T-helper 17 cell (primary cell): ENCODE measurements at places on chromosomes 7 and 10. TPM values are rescaled to one million over a fixed set of nuclear protein-coding genes. Genes with fewer than 3 reads are reported as not detected.

The GPNMB gene
- not detected for total RNA-seq

DNA sequence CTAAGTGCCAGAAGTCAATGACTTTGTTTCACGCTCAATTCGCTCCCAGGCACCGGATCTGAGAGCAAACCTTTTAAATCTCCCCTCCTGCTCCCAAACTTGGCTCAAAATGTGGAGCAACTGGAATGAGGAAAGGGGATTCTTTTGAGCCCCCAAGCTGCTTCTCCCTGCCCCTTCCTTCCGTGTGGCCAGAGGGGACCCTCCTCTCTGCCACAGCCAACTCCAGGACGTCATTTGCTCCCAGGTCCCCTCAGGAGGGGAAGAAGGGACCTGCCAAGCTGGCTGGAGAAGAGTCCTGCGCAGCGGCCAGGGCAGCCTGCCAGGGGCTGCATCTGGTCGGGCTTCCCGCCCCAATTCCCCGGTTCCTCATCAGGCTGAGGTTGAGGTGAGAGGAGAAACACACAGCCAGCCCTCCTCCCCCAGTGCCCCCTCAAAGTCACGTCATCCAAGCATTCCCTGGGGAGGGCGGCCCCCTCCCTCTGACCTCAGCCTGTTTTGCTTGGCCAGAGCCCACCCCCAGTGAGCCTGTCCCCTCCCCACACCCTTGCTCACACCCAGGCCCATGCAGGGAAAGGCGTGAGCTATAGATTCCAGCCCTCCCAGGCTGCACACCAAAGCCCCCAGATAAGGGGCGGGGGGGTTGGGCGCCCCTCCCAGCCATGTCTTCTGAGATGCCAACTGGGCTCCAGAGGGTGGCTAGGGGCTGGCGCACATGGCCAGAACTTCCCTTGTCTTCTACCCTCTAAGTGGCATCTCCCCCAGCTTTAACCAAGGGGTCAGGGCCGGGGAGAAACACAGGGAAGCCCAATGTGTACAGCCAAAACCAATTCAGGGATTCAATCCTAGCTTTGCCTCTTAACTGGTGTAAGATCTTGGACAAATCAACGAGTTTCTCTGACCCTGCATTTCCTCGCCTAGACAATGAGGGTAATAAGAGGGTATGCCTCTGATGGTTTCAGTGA lies 35.0 kb downstream of the SH3PXD2A start:
- H3K4me3 ChIP-seq = no peak overlapping the region
- H3K27ac ChIP-seq = no peak overlapping the region

The PRKG1 gene
- 4.1 TPM for total RNA-seq

- H3K4me1 ChIP-seq = peaks cover 6% of the 10 kb centered on the region
- DNase-seq = no peak
- H3K4me3 ChIP-seq = no peak overlapping the region
- H3K27ac ChIP-seq = no peak overlapping the region
- H3K36me3 ChIP-seq = no peaks in the 10 kb centered on the region
- H3K27me3 ChIP-seq = no peaks in the 10 kb centered on the region
Measured at GRCh38 chr7:33243319-33243881, 114.0 kb downstream of the BBS9 start.

The CRYGN gene
- total RNA-seq = 0.99 TPM

- H3K36me3 ChIP-seq = no peaks in the 10 kb centered on the region
- no peaks in the 10 kb centered on the region for H3K4me1 ChIP-seq
Measured at GRCh38 chr10:36676321-36676720, 449.1 kb upstream of the ANKRD30A start.

GRCh38 chr10:127194111-127194510 lies 2.3 kb downstream of the INSYN2A start:
- DNase-seq = no peak
- H3K36me3 ChIP-seq = no peaks in the 10 kb centered on the region
- peaks cover 40% of the 10 kb centered on the region for H3K27me3 ChIP-seq
- no peak overlapping the region for H3K4me3 ChIP-seq

DNA sequence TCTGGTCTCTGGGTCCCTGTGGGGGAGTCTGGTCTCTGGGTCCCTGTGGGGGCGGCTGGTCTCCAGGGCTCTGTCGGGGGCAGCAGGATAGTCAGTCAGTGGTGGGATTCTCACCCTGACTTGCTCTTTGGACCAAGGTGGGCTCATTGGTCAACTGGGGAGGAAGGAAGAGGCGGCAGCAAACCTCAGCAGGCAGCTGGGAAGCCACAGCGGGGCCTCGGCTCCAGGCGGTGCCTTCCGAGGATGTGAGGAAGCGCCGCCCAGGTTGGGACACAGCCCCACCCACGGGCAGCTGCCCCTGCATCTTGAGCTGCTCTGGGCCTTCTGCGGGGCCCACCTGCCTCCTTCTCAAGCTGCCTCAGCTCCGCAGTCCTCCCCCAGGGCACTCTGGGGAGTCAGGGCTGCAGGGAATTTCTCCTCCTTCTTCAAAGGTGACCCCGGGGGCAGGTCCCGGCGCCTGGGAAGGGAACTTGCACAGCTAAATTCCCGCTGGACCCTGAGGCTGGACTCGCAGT lies 20.4 kb upstream of the KNDC1 start:
- H3K27me3 ChIP-seq = peaks cover 11% of the 10 kb centered on the region
- DNase-seq = no peak
- no peaks in the 10 kb centered on the region for H3K36me3 ChIP-seq

The TUBB8 gene
- total RNA-seq = not detected

GRCh38 chr7:74417419-74417971 lies 36.2 kb upstream of the GTF2IRD1 start:
- H3K4me3 ChIP-seq = no peak overlapping the region
- H3K27me3 ChIP-seq = no peaks in the 10 kb centered on the region
- H3K4me1 ChIP-seq = peaks cover 11% of the 10 kb centered on the region
- peak; percentile 29 for DNase-seq

- H3K27me3 ChIP-seq = no peaks in the 10 kb centered on the region
- no peak overlapping the region for H3K27ac ChIP-seq
- no peaks in the 10 kb centered on the region for H3K36me3 ChIP-seq
- no peak for DNase-seq
Measured at GRCh38 chr7:16174253-16174652, 247.1 kb downstream of the CRPPA start.

DNA sequence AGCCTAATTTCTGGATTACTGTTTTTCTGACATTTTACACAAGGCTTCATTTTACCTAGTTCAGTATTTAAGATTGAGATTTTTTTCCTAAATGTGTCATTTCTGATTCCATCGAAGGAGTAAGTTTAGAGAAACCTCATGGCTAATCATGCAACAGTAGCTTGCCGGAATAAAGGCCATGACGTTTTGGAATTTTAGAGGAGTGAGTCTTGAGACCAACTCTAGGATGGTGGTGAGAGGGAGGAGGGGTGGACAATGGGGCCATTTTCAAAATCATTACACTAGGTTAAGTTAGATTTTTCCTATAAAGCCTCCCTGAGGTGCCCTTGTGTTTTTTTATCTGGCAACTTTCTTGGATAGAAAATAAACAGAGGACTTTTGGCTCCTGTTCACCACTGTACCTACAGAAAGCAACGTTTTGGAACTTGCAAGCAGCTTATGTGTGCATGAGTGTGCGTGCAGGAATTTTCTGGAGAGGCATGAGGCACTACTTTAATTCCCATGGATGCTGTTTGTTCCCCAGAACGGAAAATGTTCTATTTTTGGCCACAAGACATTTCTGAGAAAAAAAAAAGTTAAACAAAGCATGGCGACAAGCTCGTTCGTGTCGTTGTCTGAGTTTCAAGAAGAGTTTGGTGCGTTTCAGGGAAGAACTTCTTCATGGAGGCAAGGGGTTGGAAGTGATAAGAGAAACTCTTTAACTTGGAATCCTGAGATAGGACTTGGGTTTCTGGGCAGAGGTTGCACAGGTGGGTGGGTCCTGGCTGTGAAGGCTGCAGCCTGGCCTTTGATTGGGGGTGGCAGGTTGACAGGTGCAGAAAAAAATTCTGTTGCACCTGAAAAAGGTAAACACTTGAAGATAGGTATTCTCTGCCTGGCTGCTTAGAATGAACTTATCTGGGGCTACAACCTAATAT lies 178.1 kb downstream of the PTEN start:
- H3K27ac ChIP-seq = no peak overlapping the region
- no peaks in the 10 kb centered on the region for H3K27me3 ChIP-seq
- no peaks in the 10 kb centered on the region for H3K36me3 ChIP-seq
- DNase-seq = no peak
- H3K4me1 ChIP-seq = peaks cover 9% of the 10 kb centered on the region
- H3K4me3 ChIP-seq = no peak overlapping the region

The PDE1C gene
- total RNA-seq = not detected
